Inflammatory macrophage (primary cell): ENCODE measurements at places on chromosomes 16 and 17.

DNA sequence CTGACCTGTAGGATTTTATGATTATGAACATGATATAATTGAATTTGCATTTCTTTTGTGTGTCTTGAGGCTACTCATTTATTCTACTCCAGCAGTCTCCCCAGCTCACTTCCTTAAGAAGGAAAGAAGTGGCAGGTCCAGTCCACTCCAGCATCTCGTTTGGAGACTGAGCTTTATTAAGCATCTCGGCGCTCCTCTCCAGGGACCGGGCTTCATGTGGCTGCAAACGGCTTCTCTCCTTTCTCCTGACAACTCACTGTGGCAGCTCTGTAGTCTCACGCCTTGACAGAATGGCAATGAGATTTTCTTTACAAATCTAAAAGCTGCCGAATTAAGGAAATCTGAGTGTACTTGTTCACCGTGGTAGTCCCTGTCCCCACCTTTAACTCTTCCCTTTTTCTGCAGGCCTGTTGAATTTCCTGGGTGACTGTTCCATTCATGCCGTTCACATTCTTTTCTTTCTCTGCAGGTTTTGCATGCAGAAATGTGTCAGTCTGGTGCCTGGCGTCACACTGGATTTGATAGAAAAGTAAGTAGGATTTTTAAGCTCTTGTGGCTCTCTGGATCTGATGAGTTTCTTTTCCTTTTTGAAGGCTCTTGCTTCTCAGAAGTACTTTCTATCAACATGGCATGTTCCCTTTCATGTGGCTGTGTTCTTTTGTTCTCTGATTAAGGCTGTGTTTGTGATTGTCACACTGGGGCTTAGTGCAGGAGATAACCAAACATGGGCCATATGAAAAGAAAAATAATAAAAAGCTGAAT lies 200.5 kb upstream of the CHMP6 start:
- no peak for DNase-seq

- DNase-seq = no peak
These were observed 30.2 kb downstream of the AATF start for GRCh38 chr17:36978810-36979564.

- DNase-seq = no peak
These were observed 178.5 kb upstream of the TBX2 start for GRCh38 chr17:61221181-61221580.

GRCh38 chr17:10532026-10532425 lies 13.7 kb upstream of the MYH1 start:
- no peak for DNase-seq

DNA sequence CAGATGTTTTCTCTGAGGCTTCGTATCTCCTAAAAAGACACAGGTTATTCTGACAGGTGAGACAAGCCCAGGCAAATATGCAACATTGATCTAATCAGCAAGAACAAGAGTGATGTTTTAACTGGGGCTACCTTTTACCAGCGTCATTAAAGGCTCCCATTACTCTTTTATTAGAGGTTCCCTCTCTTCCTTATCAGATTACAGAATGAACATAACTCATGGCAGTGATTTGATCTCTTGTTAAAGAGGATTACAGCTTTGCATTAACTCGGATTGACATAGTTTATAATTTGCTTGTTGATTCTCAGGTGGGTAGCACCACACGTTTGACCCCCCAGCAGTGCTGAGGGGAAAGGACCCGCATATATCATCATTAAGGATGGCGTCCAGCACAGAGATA lies 90.5 kb downstream of the AATF start:
- DNase-seq = no peak

DNA sequence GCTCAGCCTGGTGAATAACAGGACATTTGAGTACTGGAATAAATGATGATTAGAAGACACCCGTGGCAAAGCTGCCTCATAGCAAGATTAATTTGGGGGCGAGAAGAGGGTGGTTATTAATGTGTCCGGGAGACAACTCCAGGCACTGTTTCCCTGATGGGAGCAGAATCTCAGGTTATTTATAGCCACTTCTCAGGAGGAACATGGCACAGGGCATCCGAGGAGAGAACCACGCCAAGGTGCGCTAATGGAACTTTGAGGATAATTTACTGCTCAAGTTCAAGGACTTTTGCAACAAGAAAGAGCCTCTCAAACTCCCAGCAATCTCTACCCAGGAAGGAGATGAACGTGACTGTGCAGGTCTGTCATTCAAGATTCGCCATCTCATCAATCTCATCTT lies 362.5 kb upstream of the ERCC4 start:
- DNase-seq = no peak

- DNase-seq = no peak
These were observed 24.5 kb downstream of the PEMT start for GRCh38 chr17:17566896-17567513.

DNA sequence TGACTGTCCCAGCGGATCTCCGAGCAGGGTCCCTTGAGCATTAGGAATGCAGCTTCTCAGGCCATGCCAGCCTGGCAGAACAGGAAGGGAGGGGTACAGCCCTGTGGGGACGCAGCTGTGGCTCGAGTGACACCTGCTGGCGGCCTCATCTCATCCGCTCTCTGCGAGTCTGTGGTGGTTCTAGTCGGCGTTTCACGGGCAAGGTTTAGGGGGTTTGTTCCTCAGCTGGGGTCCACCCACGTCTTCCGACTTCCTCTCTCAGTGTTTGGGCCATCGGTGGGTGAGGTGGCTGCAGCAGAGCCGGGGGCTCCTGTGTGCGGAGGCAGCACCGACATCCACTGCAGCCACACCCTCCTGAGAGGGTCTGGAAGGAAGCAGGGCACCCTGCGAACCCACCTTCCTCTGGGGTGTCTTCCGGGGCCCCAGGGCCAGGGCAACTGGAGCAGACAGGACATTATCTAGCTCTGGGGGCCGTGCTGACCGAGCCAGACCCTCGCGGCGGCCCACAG lies 33.3 kb downstream of the JPH3 start:
- peak; percentile 17 for DNase-seq

GRCh38 chr16:66326991-66327513 lies 39.4 kb upstream of the CDH5 start:
- no peak for DNase-seq

- DNase-seq = peak; percentile 47
These were observed 183.0 kb downstream of the FOXL1 start for GRCh38 chr16:86761111-86762031.

GRCh38 chr16:82845116-82845515 lies 218.3 kb downstream of the CDH13 start:
- DNase-seq = no peak

GRCh38 chr16:89823087-89823823 lies 5.0 kb upstream of the SPIRE2 start:
- no peak for DNase-seq

DNA sequence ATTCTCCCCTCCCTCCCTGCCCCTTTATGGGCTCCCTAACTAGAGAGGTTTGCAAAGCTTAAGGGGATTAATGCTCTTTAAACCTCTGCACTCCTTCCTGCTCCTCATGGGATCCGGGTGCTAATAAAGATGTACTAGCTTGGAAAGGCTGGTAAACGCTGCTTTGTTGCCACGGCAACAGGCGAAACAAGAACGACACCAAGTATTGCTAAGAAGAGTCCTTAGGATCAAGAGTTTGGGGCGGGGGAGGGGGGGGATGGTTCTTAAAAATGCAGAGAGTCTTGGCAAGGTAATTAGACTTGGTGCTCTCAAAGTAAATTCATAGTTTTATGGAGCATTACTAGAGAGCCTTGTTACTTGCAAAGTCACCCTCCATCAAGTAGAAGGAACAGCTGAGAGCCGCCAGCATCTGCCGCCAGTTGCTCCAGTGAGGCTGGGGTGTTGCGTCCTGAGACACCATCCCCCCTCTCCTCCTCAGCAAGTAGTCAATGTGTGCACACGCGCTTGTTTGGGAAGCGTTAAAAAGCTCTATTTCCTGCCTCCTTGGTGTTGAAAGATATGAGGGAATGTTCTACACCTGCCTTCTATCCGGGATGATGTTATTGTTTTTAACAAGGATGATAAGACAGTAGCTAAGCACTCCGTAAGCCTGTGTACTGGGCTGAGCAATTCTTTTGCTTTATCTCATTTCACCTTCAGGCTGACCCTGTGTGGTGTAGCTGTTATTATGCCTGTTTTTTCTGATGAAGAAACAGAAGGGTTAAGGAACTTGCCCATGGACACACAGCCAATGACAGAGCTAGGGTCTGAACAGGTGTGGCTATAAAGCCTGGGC lies 190.9 kb downstream of the CCDC182 start:
- peak; percentile 15 for DNase-seq

DNA sequence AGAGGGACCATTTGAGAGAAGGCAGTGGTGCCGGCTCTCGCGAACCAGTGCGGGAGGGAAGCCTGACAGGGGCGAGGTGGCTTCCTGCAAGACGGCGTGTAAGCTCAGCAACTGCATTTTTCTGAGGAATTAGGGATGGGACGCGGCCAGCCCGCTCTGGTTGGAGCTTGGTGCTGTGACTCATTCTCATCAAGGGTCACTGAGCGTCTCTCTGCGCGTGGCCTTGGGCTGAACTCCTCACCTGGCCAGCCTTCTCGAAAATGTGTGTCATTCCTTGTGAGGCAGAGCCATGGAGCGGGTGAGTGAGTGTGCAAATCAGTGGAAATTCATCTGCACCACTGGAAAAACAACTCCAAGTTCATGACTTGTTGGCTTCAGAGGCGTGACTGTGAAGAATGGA lies 52.8 kb downstream of the NTN1 start:
- DNase-seq = no peak

- DNase-seq = no peak
These were observed 21.1 kb downstream of the MINK1 start for GRCh38 chr17:4854111-4854681.
